Renal cortical epithelial cell (primary cell): ENCODE measurements at places on chromosomes 1 and 21.

DNA sequence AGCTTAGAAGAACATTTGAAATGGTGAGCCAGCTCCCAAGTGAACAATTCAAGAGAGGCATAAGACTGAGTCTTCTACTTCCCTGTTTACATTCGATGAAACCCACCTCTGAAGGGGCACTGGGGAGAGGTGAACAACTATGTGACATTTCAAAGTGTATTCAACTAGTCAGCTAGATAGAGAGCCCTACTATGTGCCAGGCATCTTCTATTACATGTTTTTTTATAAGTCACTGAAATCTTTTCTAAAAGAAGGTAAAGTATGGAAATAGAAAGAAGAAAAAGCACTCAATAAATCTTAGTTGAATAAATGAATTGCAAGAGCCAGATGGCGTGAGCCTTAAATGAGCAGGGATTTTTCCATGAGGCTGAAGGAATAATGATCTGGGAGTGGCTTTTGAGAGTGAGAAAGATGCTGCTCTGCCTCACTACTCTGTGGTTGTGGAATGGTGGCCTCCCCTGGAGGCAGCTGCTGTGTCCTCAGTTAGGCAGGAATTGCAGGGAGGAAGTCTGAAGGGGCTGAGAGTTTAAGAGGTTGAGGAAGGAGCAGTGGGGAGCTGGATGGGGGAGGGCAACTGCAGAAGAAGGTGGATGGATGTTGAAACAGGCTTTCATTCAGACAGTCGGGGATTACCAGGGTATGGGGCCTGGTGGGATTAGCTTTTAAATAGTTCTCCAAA, 10.4 kb upstream of the PTPRF start:
- DNase-seq, result no peak

DNA sequence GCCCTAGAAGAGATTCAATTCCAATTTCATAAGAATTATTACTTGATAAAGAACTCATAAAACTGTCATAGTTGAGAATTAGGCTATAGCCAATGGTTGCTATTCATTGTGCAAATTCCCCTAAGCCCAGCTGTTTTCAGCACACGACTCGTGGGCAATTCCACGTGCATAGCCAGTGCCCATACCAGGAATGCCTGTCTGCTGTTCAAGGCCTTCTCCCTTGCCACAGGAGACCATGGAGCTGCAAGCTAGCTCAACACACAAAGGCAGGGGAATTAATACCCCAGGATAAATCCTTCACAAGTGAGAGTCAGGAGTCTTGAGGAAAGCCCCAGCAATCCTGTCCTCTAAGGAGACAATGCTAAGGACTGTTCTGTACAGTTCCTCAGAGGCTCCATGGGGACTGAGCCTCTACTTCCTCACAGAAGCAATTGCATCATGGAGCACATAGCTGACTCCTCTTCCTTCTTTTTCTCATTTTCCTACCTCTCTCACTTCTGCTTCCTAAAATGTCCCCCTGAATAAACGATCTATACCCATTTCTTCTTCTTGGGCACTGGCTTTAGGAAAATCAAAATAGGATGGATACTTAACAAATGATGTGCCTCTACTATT, 19.1 kb upstream of the CHRM3 start:
- DNase-seq, result no peak

DNA sequence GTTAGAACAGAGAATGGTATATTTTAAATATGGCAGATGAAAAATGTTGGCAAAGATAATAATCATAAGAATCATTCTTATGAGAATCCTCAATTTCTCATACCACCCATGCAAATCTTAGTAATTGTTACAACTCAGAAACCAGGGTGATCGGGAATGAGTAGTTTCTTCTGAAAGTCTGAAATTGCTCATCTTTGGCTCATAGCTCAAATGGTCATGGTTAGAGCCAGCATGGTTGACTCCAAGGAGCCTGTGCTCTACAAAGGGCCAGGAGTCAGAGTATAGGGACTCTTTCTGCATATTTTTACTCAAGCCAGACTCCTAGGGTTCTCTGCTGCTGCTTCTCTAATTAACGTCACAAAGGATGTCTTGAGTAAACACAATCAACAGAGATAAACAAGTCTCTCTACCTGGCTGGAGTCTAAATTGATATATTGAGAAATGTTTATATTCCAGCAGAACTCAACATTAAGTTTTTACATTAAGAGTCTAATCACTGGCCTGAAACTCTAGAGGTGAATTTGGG, 1.9 kb upstream of the ETV3 start:
- no peak for DNase-seq

DNA sequence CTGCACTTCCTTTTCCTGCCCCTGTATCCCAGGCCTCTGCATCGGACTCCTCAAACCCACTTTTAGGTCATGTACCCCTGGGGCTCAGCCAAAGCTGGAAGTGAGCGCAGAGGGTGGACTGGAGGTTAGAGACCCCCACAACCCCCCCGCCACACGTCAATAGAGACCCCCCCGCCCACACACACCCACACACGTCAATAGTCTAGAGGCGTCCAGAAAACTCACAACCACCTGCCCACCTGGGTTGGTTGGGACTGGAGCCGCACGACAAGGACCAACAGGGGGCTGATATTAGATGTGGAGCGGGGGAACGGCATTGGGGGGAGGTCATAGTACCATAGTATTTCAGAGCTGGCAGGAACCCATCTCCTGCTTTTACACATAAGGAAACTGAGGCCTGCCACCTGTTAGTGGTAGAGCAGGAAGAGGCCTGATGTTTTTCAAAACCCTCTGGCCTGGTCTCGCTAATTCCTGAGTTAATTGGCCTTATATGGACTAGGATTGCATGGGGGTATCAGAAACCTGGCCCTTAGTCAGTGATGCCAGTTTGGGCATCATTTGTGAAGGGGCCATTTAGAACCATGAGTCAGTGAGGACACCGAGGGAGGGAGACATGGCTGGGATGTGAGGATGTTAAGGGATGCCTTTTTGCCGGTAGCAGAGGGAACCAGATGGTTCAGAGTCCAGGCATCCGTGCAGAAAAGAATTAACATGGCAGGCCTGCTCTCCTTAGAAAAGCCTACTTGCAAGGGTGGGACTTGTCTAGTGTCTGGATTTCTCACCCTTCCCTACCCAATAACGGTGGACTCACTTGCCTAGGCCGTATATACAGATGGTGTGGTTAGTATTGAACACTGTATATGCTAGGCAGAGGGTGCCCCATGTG, 1.1 kb downstream of the NENF start:
- no peak for DNase-seq

- DNase-seq, result peak; percentile 50
Measured at GRCh38 chr1:92538048-92538412, 51.3 kb upstream of the GFI1 start.

DNA sequence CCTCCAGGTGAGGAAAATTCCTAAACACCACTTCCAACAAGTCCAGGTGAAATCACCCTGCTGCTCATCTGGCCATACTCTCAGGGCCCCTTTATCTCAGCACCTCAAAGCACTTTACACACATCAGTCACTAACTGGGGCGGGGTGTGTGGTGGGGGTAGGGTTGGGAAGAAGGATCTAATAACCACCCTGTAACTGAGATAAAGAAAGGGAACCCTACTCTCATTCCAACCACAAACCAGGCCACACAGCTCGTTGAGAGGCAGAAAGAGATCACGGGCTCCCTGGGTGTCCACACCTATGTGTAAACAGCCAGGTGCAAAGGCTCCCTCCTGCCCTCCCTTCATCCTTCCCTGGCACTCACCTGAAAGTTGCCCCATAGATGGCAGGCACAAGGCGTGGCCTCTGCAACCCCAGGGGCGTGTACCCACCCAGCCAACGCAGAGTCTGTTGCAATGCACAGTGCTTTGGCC, 20.4 kb downstream of the GPR161 start:
- DNase-seq, result no peak

- no peak for DNase-seq
Measured at GRCh38 chr1:237664348-237664747, 226.4 kb downstream of the ZP4 start.

- DNase-seq, result no peak
Measured at GRCh38 chr1:163876546-163876945, 554.8 kb downstream of the NUF2 start.

- no peak for DNase-seq
Measured at GRCh38 chr1:246338546-246338945, 168.5 kb downstream of the SMYD3 start.

GRCh38 chr1:177472567-177472966, 301.8 kb downstream of the BRINP2 start:
- DNase-seq, result no peak
